ENCODE measurements at places on chromosomes 11 and 22.

DNA sequence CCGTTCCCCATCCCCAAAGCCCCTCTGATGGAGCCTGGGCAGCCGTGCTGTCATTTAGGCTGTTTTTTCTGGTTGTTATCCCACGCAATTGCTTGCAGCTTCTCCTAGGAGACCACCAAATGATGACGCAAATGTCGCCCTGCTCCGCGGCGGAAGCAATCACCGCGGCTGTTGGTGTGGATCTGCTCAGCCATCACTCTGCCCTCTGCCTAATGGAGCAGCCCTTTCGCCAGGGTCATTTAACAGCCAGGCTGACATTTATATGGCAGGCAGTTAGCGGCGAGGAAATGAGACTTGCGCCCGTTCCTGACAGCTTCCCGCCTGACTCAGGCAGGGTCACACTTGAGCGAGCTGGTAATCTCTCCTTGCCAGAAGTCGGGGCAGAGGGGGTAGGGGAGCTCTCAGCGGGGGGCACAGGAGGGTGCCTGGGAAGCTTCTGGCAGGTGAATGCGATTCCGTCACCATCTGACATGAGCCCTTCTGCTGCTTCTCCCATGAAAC, 97.9 kb upstream of the RTL6 start:
- no peak for DNase-seq

GRCh38 chr11:116725434-116726221, 47.2 kb downstream of the BUD13 start:
- DNase-seq = no peak

GRCh38 chr11:11588891-11589290, 32.9 kb downstream of the GALNT18 start:
- DNase-seq = no peak

DNA sequence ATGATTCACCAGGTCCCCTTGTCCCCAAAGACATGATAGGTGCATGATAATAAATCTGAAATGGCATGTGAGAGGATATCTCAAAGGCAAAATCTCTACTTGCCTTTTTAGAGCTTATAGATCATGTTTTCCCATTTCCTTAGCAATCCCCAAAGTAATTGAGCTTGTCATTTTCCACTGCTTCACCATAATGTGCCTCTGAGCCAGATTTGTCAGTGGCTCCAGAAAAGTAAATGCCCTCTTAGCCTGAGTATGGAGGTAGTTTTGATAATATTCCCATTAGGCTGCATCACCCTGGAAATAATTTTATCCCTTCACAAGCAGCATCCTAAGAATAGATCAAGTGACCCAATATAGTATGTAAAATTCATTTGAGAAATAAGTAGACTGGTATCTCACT, 36.7 kb upstream of the ADSL start:
- DNase-seq = no peak

GRCh38 chr22:35866651-35867050, 149.0 kb downstream of the APOL5 start:
- no peak for DNase-seq

- DNase-seq = no peak
Observed at GRCh38 chr11:13487661-13488030, 8.2 kb downstream of the PTH start.

DNA sequence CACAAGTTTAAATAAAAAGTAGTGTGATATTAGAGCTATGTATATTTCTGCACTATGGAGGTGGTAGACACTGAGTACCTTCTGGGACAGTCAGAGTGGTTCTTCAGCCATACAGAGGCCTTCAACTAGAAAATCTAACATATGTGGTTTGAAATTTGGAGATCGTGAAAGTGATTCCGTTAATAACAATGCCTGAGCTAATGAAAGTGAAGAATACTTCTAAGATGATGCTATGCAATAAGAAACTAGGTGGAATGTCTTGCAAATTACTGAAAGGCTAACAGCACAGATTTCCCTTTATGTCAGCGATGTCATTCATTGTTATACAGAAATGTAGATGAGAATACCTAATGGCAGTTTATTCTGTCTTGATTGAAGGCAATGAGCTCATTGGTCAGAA, 1984.7 kb upstream of the RAG2 start:
- DNase-seq = no peak

DNA sequence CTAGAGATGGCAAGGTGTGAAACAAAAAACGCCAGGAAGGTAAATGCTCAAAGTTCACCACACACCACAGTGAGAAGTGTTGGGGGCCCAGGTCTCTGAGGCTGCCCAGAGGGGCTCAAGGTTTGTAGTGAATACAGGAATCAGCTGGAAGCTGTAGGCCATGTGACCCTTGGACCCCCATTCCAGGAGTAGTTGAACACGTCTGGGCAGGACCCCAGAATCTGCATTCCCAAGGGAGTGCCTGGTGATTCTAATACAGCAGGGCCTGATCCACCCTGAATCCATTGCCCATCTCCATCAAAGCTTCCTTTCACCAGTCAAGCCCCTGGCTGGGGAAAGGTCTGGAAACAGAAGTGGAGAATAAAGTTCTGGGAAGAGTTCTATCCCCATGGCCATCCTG, 70.8 kb upstream of the B3GAT1 start:
- no peak for DNase-seq

DNA sequence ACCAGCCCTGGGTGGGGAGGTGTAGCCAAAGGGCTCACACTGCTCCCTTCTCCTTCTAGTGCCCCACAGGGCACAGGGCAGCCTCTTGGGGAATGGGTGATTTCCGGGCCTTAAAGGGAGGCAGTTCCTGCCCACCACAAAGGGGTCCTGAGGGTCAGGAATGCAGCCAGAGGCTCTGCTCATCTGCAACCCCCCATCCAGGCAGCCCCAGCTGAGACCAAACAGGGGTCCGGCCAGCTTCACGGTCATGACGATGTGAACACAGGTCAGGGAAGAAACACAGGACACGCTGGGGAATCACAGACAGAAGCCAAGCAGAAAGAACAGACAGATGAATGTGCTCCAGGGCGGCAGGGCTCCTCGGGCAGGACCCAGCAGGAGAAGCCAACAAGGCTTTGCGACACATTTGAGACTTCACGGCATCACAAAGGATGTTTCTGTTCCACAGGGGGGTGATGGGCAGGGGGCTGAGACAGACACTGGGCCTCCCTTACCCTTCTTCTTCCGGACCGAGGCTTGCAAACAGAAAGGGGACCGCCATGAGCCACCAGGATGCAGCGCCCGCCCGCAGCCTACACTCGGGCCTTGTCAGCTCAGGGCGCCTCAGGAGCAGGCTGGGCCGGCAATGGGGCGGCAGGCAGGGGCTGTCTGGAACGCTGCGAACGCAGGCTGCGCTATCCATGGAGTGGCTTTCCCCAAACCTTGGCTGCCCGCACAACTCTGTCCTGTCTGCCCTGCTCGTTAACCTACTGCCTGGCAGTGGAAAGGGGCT, 101.9 kb downstream of the CTTN start:
- DNase-seq = no peak

DNA sequence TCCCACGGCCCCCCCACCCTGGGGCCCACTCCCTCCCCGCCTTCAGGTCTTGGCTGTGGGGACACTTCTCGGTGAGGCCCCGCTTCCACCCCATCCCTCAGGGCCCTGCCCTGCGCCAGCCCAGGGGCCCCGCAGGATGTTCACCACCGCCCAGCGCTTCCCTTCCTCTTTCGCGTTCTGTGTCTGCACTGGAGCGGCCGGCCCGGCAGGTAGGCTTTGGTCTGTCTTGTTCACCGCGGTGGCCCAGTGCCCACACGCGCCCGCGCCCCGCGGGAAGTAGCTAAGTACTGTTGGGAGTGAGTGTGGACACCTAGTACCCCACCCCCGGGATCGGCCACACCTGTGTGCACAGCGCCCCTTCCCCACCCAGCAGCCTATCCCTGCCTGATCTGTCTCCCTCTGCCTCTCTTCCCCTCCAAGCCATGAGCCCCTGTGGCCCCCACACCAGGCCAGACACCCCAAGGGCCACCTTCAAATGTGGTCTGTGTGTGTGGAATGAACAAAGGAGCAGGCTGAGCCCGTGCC, 85.4 kb downstream of the WNT7B start:
- no peak for DNase-seq

GRCh38 chr11:131300439-131300717, 70.0 kb upstream of the NTM start:
- no peak for DNase-seq

DNA sequence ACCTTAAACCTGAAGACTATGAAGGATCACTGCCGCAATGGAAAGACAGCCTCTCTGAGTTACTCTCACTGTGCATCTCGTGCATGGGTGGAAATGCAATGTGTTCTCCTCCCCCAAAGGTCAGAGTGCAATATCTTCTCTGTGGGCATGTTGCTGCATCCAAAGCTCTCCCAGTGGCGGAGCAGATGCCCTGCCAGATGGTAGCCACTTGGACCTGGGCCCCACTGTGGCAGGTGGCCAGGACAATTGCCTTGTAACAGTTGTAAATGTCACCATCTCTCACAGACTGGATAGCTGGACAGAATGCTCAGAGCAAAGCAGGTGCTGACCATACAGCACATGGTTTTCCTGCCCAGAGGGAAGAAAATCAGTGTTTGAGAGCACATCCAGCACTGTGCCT, 542.0 kb downstream of the FAM181B start:
- no peak for DNase-seq

GRCh38 chr11:41056892-41057569, 402.4 kb downstream of the LRRC4C start:
- DNase-seq = no peak

DNA sequence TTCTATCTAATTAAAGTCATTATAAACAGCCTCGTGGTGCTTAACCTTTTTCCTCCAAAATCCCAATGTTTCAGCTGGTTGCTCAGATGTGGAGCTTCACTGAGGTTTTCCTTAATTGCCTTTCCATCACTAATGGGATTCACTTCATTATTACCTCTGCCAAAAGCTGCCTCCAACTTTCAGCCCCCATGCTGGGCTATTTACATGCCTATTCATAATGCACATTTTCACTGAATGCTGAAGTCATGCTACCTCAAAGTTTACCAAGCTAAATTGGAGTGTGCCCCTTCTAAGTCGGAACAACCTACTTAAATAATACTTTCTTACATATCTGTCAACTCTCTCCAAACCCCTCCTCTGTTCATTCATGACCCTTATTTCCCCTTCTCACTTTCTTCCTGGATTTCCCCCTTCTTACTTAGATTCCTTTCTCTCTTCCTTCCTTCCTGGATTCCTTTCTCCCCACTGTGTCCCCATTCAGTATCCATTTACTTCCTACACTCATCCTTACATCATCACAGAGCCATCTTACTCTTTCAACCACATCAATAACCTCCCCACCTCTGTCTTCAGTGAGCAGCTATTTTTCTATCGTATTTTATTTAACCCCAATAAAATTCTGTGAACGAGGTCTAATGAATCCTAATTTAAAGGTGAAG, 887.3 kb upstream of the TENM4 start:
- DNase-seq = no peak

DNA sequence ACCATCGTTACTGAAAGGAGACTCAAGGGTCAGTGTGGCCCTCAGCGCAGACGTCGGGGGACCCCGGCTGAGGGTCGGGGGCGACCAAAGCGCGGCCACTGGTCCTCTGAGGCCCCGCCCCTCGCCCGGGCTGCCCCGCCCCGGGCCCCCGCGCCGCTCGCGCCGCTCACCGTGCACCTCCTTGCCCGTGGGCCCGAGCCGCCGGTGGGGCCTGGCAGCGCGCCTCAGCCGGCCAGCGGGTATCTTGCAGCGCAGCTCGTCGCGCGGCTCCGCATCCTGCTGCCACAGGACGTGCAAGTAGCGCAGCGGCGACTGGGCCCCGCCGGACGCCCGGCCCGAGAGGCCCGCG, 419 bp downstream of the ANKRD54 start:
- DNase-seq = peak; percentile 49

GRCh38 chr11:27485930-27486773, 13.6 kb upstream of the LGR4 start:
- no peak for DNase-seq

- peak; percentile 97 for DNase-seq
Observed at GRCh38 chr11:65421794-65422632, 585 bp upstream of the NEAT1 start.

- no peak for DNase-seq
Observed at GRCh38 chr22:26585104-26585790, 4.7 kb downstream of the TPST2 start.

DNA sequence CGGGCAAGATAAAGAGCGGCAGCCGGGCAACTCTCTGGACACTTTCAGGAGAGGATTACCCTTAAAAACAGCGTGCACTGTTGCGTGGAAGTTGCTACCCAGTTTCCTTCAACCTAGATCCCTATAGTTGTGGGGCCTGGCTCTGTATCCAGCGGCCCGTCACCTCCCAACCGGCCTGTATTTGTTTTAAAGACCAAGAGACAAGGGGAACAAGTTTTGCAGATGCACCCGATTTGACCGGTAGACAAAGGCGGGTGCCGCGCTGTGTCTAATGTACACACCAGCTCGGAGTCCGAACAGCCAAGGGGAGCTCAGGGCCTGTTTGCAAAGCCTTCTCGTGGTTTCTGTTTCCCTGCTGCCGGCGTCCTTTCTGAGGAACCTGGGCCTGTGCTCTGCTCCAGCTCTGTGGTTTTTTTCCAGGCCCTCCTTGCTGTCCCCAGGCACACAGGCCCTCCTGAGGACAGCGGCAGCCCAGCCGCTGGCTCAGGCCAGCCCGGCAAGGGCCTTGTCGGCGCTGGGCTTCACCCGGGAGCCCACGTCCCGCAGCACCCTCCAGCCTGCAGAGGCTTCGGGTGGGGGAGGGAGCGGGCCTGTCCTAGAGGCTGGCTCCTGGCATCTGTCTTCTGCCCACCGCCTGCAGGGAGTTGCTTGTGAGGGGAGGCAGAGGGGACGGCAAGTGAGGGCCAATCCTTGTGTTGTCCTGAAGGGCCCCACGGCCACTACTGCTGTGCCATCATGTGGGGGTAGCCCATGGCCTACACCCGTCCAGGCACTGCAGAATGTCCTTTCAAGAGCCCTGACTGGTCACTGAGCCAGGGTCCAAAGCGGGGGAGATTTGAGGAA, 1.4 kb downstream of the TBX1 start:
- no peak for DNase-seq

DNA sequence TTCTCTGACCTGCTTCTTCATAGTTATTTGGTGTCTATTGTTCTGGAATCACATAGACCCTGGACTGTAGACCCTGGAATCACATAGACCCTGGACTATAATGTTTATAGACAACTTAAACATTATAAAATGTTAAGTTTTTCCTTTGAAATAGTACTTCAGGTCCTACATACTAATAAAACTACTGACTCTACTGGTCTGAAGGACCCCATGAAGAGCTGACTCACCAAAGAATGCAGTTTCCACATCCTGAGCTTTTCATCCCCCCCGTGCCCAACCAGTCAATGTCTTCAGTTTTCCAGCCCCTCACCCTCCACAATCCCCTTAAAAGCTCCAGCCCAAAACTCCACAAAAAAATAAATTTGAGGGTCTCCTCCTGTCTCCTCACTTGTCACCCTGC, 6.6 kb upstream of the PLEKHA7 start:
- no peak for DNase-seq

- DNase-seq = no peak
Observed at GRCh38 chr11:112972399-112973145, 11.4 kb downstream of the NCAM1 start.
